Glutamatergic neuron (in vitro differentiated cells): ENCODE measurements at places on chromosomes 6 and 20. TPM values are rescaled to one million over a fixed set of nuclear protein-coding genes. Genes with fewer than 3 reads are reported as not detected.

The POM121L2 gene
- total RNA-seq, result not detected

The ARMH2 gene
- total RNA-seq, result 0.54 TPM

The TRIM10 gene
- not detected for total RNA-seq

The FGD2 gene
- total RNA-seq, result not detected

The LKAAEAR1 gene
- not detected for total RNA-seq

The BMP6 gene
- 0.25 TPM for total RNA-seq

The RFX6 gene
- total RNA-seq, result not detected

The MOXD1 gene
- not detected for total RNA-seq

The MYLK4 gene
- 0.49 TPM for total RNA-seq

The NKAPL gene
- total RNA-seq, result 0.69 TPM

The SLC22A16 gene
- not detected for total RNA-seq

The FNDC11 gene
- 9.3 TPM for total RNA-seq

The LPA gene
- total RNA-seq, result 1.9 TPM

The GPR6 gene
- total RNA-seq, result not detected

The CAGE1 gene
- not detected for total RNA-seq

The TRIM40 gene
- total RNA-seq, result not detected

The RHAG gene
- total RNA-seq, result not detected

The ID4 gene
- total RNA-seq, result 6.3 TPM

The RBM24 gene
- 4.9 TPM for total RNA-seq

The TPD52L1 gene
- total RNA-seq, result not detected

The TGM3 gene
- not detected for total RNA-seq

The TRAPPC3L gene
- not detected for total RNA-seq

The ZSCAN12 gene
- 16.7 TPM for total RNA-seq

The MRPL2 gene
- total RNA-seq, result 50.5 TPM

The PI16 gene
- total RNA-seq, result not detected

The ESR1 gene
- total RNA-seq, result not detected

The BHLHE23 gene
- total RNA-seq, result 23.9 TPM

The CST5 gene
- not detected for total RNA-seq

The DEFB116 gene
- not detected for total RNA-seq

The SENP6 gene
- 113 TPM for total RNA-seq

The DLK2 gene
- 2.2 TPM for total RNA-seq

The TFAP2D gene
- not detected for total RNA-seq

The FBXO5 gene
- total RNA-seq, result 6.2 TPM

The LTA gene
- total RNA-seq, result not detected

The CCN5 gene
- not detected for total RNA-seq

The FOXC1 gene
- 3.3 TPM for total RNA-seq

The SRSF12 gene
- 12.1 TPM for total RNA-seq

The THBS2 gene
- 3.1 TPM for total RNA-seq

The DDRGK1 gene
- 59.3 TPM for total RNA-seq

The OTOR gene
- total RNA-seq, result not detected

The PERP gene
- 10.7 TPM for total RNA-seq

The HLA-DPA1 gene
- total RNA-seq, result 1.0 TPM

The CLDN20 gene
- total RNA-seq, result not detected

The CNKSR3 gene
- 2.0 TPM for total RNA-seq

The RPRD1B gene
- 29.2 TPM for total RNA-seq

The EBF4 gene
- total RNA-seq, result 11.0 TPM

The COL9A3 gene
- 78.7 TPM for total RNA-seq

The SLC35D3 gene
- total RNA-seq, result not detected

The KCNB1 gene
- total RNA-seq, result 3.1 TPM

The PPIL6 gene
- 0.83 TPM for total RNA-seq

The MUC21 gene
- not detected for total RNA-seq

The GINS1 gene
- total RNA-seq, result 5.3 TPM

The DBNDD2 gene
- 4.1 TPM for total RNA-seq

The KCNK5 gene
- 0.71 TPM for total RNA-seq

The PDYN gene
- not detected for total RNA-seq

The HSPA1B gene
- total RNA-seq, result 93.9 TPM

The SLC17A1 gene
- total RNA-seq, result not detected

The RIOK1 gene
- 24.9 TPM for total RNA-seq

The CRISP3 gene
- total RNA-seq, result not detected
